ENCODE measurements at places on chromosomes 3 and 15.
A peak's percentile ranks its signal among the peaks of the same experiment; 100 is the strongest.

GRCh38 chr3:117734496-117734895 lies 1024.9 kb downstream of the TUSC7 start:
- DNase-seq: no peak

- peak; percentile 5 for DNase-seq
These were observed 144.2 kb upstream of the BNIP2 start for GRCh38 chr15:59833366-59833765.

DNA sequence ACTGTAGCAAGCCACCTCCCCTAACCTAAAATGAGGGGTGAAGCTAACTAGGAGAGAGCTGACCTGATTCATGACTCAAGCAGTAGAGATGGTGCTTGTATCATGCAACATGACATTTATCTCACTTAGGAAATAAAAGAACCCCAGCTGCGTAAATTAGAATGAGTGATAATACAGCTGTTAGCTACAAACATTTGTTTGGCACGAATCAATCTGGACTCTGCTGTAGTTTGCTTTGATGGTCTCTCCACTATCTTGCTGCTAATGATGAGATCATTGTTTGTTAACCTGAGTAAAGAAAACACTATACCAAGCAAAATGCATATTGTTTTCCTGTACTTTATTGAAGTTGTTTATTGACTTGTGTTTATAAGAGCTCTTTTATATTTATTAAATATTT lies 92.6 kb downstream of the ALDH1A2 start:
- peak; percentile 10 for DNase-seq

DNA sequence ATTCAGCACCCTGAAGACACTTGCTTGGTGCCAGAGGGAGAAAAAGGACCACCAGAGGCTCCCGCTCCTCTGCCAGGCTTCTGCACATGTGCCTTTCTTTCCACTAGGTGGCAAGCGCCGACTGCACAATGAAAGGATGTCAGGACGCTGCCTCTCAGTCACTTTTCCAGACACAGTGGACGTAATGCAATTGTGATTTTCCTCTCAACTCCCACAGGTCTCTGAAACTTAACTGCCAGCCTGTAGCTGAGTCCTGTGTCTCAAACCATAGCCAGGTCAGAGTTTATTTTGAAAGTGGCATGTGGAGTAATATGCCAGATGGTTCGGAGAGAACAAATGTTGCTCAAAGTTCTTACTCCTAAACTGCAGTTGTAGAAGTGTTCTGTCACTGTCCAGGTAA lies 162.9 kb downstream of the ITPR1 start:
- peak; percentile 58 for DNase-seq

GRCh38 chr3:186108106-186108940 lies 566 bp downstream of the ETV5 start:
- DNase-seq: no peak

GRCh38 chr15:80580106-80580505 lies 115.0 kb upstream of the ABHD17C start:
- DNase-seq: no peak

Measured in NCI-H2029 (cell line).